CD4-positive, alpha-beta T cell treated with Interleukin-2 at 100 ng/mL for 4 hours (primary cell): ENCODE measurements at places on chromosomes 1 and 21.

DNA sequence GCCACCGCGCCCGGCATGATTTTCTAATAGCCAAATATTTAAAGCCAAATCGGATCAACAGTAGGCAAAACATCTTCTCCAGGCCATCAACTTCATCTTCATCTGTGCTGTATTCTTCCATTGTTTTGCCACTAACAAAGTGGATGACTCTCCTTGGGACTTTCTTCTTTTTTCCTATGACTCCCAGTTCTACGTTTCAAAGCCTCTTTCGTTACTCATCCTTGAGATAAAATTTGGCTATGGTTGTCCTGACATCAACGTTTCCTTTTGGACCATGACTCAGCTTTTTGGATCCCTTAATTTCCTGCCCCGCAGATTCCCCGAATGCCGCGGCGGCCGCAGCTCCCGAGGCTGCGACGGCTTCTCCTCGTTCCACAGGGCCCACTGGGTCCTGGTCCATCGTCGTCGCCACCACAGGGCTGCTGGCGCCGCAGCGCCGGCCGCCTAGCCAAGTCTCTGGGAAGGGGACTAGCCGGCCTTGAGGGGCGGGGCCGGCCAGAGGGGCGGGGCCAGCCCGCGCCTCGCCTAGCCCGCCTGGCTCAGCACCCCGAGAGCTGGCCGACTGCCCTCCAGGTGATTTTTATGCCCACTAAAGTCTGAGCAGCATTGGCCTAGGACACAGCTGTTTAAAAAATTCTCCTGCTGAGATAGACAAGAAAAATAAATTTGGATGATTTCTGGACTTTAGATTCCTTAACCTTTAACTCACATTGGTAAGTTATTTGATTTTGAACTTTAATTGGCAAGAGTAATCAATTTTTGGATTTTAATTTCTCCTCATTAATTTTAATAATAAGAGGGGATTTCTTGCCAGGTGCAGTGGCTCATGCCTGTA is 93.9 kb downstream of the ADCY10 start:
- no peak for DNase-seq

DNA sequence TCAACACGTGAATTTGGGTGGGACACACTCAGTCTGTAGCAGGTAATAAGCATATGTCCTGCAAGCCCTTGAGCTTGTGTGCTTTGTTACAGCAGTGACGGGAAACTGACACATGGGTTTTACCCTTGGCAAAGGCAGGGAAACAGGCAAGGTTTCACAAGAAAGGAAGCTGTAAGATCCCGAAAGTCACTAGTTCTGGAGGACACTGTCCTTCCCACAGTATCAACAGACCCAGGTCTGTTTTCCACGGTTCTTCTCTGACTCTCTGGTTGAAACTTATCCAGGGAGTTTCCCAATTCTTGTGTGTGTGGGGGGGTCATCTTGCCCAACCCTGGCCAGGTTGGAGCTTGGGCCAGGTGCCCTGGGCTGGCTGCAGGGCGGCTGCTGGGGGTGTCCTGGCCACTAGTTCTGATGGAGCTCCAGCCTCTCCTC is 29.3 kb upstream of the ZBTB21 start:
- no peak for DNase-seq

- DNase-seq: no peak
Measured at GRCh38 chr1:29858646-29859045, 622.3 kb downstream of the PTPRU start.

DNA sequence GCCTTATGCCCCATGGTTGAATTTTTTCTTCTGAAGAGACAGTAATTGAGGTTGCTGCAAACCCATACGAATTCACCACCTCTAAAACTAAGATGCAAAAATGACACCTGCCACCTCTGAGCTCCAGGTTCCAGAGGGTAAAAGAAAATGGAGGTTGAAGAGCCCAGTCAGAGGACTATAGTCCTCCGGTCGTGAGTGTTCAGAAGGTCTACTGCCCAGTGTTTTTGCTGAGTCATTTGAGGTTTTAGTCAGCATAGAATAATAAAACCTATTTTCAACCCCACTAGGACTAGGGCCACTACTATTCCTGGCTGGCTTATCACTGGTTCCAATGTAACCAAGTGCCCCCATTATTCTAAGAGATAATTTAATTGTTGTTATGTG is 12.9 kb upstream of the SLAMF7 start:
- DNase-seq: no peak

GRCh38 chr1:73947009-73947408 is 251.0 kb downstream of the LRRIQ3 start:
- no peak for DNase-seq

- no peak for DNase-seq
Measured at GRCh38 chr1:48841461-48841860, 64.8 kb upstream of the BEND5 start.

- no peak for DNase-seq
Measured at GRCh38 chr21:42518215-42518614, 4.6 kb downstream of the SLC37A1 start.

- DNase-seq: no peak
Measured at GRCh38 chr1:192958871-192959270, 100.3 kb downstream of the UCHL5 start.

DNA sequence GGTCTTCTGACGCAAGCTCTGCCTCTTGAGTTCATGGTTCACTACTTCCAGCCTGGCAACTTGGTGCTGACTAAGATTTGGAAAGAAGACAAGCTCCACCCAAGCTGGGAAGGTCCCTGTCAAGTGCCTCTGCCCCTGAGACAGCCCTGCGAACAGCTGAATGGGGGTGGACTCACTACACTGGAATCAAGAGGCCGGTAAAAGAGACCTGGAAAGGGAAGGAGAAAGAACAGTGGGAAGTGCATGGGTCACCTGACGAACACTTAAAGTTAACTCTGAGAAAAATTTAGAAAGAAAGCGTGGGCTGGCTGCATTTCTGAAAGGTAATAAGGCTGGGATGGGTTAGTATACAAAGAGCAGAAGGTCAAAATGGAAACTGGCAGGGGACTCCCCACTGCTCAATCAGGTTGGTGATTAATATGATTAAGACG is 26.1 kb upstream of the ZNF496 start:
- DNase-seq: no peak

DNA sequence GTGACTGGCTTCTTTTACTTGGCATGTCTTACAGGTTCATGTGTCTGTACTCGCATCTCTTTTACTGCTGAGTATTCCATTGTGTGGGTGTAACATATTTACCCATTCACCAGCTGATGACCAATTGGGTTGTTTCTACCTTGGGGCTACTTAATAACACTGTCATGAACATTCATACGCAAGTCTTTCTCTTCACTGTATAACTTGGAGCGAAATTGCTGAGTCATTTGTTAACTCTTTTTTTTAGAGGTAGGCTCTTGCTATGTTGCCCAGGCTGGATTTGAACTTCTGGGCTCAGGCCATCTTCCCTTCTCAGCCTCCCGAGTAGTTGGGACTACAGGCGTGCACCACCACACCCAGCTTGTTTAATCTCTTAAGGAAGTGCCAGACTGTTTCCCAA is 6.5 kb downstream of the PYCR2 start:
- no peak for DNase-seq

- DNase-seq: no peak
Measured at GRCh38 chr1:200856716-200857357, 15.9 kb upstream of the GPR25 start.

DNA sequence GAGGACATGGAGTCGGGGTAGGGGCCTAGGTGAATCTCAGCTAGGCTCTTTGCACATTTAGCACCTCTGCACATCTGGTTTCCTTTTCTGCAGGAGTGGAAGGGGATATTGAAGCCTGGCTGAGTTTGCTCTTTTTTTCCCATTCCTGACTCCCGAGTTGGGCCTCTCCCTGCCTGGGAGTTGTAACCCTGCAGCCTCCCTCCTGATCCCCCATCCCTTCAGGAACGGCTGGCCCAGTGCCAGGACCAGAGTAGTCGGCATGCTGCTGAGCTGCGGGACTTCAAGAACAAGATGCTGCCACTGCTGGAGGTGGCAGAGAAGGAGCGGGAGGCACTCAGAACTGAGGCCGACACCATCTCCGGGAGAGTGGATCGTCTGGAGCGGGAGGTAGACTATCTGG is 836 bp downstream of the OLFML3 start:
- no peak for DNase-seq

- DNase-seq: no peak
Measured at GRCh38 chr1:2943686-2944260, 77.5 kb upstream of the ACTRT2 start.

DNA sequence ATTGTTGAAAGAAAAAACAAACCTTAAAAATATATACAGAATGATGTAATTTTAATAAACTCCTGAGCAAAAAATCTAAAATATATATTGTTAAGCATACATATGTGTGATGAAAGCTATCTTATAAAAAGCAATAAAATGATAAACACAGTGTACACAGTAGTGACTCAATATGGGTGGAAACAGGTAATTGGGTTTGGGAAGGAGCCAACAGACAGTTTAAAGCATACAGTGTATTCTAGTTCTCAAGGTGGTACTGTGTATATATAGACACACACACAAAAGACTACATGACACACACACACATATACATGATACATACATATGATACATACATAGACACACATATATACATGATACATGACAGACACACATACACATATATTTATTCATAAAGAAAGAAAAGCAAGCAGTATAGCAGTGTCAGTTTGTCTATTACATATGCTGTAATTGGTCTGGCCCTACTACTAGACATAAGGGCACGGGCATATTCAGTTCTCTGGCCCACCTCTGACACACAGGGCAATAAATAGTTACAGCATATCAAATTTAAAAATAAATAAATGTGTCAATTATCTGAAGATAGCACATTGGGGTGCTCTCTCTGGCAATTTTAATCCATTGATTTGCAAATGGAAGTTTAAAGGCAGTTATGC is 330.2 kb downstream of the S1PR1 start:
- no peak for DNase-seq

DNA sequence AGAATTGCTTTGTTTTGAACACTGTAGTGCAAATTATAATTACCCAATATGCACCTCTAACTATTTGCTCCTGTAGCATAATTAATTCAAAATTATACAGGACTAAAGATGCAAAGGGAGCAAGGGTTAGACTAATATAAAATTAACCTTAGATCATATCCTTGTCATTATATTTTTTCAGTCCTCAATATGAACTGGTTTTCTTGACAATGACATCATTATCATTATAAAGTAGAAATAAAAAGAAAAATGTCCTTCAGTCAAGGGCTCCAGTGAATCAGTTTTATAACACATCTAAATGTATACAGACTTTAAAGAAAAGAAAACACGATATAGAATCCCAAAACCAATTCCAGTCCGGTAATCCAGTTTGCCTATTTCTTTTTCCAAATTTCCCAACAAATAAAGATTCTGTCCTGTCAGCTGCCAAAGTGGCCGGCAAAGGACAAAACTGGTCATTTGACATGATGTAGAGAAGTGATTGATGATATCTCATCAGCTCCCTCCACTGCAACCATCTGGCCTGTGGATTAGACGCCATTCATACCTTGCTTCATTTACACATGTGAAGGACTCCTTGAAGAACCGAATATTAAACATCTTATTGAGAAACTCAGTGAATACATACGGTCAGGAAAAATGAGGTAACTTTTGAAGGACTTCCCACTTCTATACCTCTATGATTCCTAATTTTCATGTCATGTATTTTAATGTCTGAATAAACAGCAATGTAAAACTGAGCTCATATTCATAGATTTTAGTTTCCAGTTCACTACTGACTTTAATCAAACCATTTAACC is 15.5 kb downstream of the DPYD start:
- DNase-seq: no peak

DNA sequence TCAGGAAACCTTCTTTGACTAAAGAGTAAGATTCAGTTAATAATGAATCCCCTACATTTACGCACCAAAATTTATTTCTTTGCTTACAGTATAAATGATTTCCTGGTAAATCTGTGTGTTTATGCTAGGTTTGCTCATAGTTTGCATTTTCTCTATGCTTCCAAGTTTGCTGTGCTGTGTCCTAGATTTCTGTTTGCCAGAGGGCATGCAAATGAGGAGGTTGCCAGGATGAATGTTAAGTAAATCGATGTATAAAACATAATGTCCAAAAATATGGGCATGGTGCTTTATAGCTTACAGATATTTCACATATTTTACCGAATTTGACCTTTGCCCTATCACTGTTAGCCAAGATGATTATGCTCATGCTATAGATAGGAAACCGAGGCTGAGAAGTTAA is 63.8 kb downstream of the TBX19 start:
- DNase-seq: no peak

DNA sequence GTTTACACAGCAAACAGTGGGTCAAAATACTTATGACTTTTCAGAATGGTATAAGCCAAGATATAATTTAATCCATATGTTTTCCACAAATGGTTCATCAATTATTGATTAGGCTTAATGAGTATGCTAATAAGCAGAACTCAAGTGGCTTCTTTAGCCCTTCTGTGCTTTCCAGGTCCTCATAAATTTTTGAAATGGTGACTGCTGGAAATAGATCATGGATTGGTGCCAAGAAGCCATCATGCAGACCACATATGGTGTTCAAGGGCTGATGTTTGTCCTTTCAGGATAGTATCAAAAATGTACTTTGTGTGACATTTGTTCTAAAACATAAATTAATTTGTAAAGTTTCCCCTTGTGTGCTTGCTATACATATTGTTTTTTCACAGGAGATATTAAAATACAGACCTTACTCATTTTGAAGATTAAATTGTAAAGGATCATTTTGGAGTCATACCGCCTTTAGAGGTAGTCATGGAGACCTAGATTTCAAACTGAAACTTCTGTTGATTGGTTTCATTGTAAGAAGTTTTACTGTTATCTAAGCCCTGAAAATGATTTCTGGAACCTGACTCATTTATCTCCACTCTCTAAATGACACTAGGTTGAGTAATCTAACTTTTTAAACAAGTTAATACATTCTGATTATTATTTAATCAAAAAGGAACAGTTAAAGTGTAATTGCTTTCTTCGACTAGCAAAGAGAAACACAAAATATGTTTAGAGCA is 507.9 kb downstream of the PLA2G4A start:
- DNase-seq: no peak

GRCh38 chr1:190759807-190760206 is 282.1 kb upstream of the BRINP3 start:
- DNase-seq: no peak

- no peak for DNase-seq
Measured at GRCh38 chr1:77900687-77901293, 12.4 kb downstream of the NEXN start.

DNA sequence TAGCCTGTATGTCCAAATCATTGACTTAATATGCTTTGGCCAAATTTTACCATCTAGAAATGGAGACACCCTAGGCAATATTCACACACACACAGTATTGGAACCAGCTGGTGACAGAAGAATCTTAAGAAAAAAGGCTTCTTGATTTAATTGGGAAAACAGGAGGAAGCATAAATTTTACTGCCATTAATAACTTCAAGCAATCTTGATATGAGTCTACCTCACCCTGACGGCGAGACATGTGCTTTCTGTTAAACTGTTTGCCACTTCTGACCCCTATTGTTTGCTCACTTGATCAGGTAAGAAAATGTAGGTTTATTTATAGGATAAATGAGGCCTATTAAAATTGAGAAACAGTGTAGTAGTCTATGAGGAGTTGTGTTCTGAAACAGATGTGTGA is 73.2 kb downstream of the KIFAP3 start:
- DNase-seq: no peak

DNA sequence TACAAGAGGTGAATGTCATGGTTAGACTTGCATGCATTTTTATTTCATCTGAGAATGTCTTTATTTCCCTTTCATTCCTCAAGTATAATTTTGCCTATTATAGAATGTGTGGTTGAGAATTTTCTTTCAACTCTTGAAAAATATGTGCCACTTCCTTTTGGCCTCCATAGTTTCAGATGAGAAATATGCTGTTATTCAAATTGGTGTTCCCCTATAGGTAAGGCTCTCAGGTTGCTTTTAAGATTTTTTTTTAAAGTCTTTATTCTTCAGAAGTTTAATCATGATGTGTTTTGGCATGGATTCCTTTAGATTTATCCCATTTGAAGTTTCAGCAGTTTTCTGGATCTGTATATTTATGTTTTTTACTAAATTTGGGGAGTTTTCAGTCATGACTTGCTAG is 2.1 kb downstream of the MROH7 start:
- DNase-seq: no peak
